ENCODE measurements at places on chromosomes 12 and 14. TPM values are rescaled to one million over a fixed set of nuclear protein-coding genes. Genes with fewer than 3 reads are reported as not detected.

- H3K27ac ChIP-seq: no peak overlapping the region
- H3K36me3 ChIP-seq: no peaks in the 10 kb centered on the region
- no peaks in the 10 kb centered on the region for H3K27me3 ChIP-seq
Measured at GRCh38 chr14:86464341-86464740, 934.4 kb downstream of the FLRT2 start.

- no peak overlapping the region for H3K4me3 ChIP-seq
- peaks cover 2% of the 10 kb centered on the region for H3K36me3 ChIP-seq
- peaks cover 5% of the 10 kb centered on the region for H3K4me1 ChIP-seq
- peak overlapping the region; percentile 33 for H3K27ac ChIP-seq
- DNase-seq: no peak
Measured at GRCh38 chr12:45934956-45935355, 55.4 kb downstream of the SCAF11 start.

AHNAK2 gene
- total RNA-seq: 0.05 TPM

GRCh38 chr12:46368684-46369083 is 3.9 kb downstream of the SLC38A2 start:
- DNase-seq: no peak
- H3K4me1 ChIP-seq: peaks cover 84% of the 10 kb centered on the region
- H3K36me3 ChIP-seq: peaks cover 74% of the 10 kb centered on the region
- peak overlapping the region; percentile 99 for H3K4me3 ChIP-seq

DNA sequence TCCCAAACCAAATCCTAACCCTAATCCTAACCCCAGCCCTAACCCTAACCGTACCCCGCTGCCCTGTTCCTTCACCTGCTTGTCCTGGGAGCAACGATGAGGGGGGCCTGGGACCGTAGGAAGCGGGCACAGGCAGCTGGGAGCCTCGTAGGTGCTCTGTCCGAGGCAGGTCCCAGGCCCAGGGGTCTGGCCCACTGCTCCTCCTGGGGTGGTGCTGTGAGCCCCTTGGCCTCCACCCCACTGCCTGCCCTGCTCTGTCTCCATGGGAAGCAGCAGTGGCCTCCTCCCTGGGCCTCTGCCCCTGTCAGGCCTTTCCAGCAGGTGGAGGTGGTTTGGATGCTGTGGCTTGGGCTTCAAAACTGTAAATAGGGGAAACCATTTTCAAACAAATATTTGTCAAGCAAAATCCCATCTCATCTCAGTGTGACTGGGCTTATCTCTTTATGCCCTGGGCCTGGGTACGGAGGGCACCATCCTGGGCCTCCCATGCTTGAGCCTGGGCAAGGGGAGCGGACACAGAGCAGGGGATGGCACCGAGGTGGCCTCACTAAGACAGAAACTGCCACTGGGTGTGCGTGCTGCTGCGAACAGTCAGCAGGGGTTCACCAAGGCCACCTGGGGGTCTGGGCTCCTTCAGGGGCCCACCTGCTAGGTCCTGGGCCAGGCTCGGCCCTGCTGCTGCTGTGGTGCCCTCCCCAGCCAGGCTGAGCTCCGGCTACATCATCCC is 3.7 kb upstream of the BEGAIN start:
- peaks cover 19% of the 10 kb centered on the region for H3K27me3 ChIP-seq
- H3K4me3 ChIP-seq: no peak overlapping the region
- no peak overlapping the region for H3K27ac ChIP-seq

TRPV4 gene
- not detected for total RNA-seq

VRK1 gene
- total RNA-seq: 56.4 TPM

Data from activated T-cell treated with anti-CD3 and anti-CD28 coated beads, Interleukin-2, amount 50 U/mL, for 72 hours (primary cell).